SK-N-DZ (cell line): ENCODE measurements at places on chromosomes 12 and 14.

GRCh38 chr12:31267966-31268365, 58.0 kb downstream of the SINHCAF start:
- no peak for DNase-seq

GRCh38 chr12:127393896-127394295, 873.1 kb upstream of the TMEM132C start:
- no peak for DNase-seq

DNA sequence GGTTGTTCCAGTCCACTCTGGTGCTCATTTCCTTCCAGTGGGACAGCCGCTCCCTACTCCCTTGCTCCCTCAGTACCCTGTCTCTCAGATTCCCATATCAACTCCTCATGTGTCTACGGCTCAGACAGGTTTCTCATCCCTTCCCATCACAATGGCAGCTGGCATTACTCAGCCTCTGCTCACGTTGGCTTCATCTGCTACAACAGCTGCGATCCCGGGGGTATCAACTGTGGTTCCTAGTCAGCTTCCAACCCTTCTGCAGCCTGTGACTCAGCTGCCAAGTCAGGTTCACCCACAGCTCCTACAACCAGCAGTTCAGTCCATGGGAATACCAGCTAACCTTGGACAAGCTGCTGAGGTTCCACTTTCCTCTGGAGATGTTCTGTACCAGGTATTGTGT, 69.9 kb downstream of the RAD52 start:
- no peak for DNase-seq

DNA sequence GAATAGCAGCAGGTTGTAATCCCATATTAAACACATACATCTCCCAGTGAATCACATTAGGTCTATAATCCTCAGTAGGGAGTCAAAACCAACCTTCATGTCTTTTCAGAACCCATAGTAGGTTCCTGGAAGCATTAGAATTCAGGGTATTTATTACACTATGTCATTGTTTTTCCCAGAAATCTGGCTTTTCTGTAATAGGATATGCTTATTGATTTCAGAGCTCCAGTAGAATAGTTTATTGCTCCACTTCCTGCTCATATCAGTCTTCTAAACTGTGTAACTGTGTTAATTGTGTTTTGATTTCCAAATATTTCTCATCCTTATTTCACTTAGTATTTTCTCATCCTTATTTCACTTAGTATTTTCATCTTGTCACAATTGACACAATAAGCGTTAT, 268.0 kb downstream of the CCDC59 start:
- DNase-seq: no peak

DNA sequence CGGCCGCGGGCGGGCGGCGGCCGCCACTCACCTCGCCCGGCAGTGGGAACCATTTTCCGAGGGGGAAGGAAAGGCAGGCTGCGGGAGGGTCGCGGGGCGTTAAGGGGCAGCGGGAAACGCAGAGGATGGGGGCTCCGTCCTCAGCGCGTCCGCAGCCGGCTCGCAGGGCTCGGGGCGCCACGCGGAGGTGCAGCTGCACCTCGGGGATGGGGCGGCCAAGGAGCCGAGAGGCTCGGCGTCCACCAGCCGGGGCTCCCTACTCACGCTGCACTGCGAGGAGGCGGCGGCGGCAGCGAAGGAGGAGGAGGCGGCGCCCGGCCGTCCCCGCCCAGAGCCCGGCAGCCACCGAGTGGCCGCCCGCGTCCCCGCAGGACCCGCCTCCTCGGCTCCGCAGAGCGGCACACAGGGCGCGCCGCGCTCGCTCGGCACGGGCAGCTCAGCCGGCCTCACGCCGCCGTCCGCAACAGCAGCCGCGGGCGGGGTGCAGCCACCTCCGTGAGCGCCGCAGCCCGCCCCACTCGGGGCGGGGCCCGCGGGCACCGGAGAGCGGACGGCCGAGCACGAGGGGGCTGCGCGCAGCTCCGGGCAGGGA, at the start of gene ATP2B1:
ATP2B1 (minus strand) TSS at position 274 of the 592 bp plus-strand sequence. CDS start 52,952 bp downstream, outside the sequence.
- peak; percentile 84 for DNase-seq

- DNase-seq: no peak
Measured at GRCh38 chr12:118124333-118124874, 11.5 kb upstream of the PEBP1 start.

GRCh38 chr14:77804592-77804991, 4.7 kb downstream of the ADCK1 start:
- DNase-seq: no peak

DNA sequence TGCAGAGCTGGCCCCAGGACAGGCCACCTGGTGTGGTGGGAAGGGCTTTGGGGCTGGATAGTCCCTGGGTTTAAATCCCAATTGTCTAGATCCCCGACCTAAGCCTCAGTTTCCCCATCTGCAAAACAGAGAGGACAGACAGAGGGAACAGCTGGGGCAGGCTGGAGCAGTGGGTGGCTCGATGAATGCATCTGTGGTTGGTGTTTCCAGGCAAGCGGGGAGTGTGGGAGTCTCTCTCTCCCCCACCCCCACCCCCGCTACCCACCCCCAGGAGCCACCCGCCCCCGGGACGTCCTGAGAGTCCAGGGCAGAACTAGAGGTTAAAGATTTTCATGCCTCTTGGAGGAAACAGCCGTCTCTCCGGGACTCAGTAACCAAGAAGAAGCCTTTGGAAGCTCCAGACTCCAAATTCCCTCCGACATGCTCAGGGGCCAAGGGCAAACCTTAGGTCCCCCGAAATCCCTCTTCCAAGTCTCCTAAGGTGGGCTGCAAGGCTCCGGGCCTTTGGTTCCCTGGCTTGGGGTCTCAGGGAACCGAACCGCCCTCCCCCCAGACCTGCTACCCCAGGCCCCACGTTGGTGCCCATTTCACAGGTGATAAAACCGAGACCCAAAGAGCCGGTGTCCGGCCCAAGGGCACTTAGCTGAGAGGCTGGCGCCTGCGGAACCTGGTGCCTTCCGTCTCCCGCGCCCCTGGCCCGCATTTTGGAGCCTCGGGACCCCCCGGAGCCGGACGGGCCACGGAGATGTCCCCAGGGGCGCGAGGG, 474 bp downstream of the TRPV4 start:
- no peak for DNase-seq

GRCh38 chr12:55025508-55025907, 5.7 kb downstream of the NEUROD4 start:
- no peak for DNase-seq

DNA sequence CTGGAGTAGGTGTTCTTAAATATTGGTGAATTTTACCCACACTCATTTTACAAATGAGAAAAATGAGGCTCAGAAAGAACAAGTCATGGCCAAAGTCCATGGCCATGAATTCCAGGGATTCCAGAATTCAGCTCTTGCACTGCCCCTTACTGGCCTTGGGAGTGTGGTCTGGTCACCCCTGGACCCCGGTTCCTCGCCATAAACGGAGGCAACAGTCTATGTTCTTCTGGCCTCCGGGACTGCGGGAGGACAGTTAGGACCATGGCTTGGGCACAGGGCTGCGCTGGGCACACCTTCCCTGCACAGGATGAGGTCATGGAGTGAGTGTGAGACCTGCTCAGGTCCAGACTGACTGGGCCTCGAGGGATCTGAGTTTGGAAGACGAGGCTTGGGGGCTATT, 6.9 kb downstream of the CCDC197 start:
- DNase-seq: no peak

DNA sequence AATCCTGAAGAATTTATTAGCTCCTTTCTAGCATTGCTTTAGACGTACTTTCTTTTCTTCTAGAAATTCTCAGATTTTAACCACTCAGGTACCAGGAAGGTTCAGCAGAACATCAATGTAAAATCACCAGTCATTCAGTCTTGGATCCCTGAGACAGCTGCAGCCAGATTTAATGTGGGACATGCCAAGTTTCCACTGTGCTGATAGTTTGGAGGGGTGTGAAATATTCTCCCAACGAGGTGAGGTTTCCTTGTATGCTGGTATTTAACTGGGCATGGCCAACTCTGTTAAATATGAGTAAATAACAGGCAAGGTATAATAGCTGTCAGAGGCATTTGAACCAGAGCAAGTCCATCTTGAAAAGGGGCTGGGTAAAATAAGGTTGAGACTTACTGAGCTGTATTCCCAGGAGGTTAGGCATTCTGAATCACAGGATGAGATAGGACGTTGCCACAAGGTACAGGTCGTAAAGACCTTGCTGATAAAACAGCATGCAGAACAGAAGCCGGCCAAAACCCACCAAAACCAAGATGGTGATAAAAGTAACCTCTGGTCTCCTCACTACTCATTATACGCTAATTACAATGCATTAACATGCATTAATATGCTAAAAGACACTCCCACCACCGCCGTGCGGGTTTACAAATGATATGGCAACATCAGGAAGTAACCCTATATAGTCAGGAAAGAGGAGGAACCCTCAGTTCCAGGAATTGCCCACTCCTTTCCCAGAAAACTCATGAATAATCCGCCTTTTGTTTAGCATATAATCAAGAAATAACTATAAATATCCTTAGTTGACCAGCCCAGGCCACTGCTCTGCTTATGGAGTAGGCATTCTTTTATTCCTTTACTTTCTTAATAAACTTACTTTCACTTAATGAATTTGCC, 75.2 kb upstream of the RASSF8 start:
- peak; percentile 25 for DNase-seq

DNA sequence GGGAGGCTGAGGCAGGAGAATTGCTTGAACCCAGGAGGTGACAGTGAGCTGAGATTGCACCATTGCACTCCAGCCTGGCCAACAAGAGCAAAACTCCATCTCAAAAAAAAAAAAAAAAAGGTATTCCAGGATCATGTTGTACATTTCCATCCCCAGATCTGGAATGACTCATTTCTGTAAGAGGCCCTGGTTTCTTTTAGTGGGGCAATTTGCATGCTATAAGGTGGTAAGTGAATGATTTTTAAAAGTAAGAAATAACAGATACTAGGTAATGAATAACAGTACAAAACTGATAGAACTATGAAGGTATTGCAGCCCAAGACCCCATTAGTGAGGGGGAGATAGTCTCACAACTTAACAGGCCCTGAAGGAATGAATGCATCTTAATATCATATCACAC, 17.7 kb upstream of the ADCK1 start:
- no peak for DNase-seq

DNA sequence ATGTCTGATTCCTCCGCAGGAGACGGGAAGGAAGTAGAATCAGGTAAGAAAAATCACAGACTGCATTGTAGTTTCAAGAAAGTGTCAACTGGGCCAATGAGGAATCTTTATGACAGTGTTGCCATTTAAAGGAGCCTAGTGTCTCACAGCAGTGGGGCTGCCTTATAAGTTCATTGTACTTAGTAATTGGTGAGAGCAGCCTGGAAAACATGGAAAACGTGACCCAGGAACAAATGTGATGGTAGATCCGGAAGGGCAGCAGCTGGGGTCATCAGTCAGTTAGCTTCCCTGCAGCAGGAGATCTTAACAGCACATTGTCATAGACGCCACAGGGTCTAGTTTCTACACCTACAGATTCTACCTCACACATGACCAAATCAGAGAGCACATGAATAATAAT, 630.0 kb upstream of the LMO3 start:
- DNase-seq: no peak
